ENCODE measurements at places on chromosomes 3 and 15. TPM values are rescaled to one million over a fixed set of nuclear protein-coding genes. Genes with fewer than 3 reads are reported as not detected.

GRCh38 chr3:177960722-177961121 lies 575.5 kb upstream of the KCNMB2 start:
- no peak overlapping the region for H3K27ac ChIP-seq
- H3K4me1 ChIP-seq, result peaks cover 4% of the 10 kb centered on the region
- H3K27me3 ChIP-seq, result no peaks in the 10 kb centered on the region
- no peak for DNase-seq

DNA sequence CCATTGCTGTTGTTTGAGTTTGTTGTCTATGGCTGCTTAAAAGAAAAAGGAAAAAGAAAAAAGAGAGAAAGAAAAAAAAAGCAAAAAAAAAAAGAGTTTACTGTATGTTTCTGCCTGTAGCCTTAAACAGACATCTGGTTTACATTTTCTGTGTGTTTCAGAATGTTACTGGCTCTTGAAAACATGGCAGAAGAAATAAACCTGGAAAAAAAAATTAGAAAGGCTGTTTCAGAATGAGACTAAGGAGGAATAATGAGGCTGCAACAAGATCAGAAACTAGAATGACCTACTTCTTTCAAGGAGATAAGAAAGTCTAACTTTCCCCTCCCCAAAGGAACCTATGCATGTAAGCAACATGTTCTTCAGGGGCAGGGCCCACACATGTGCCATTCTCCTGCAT lies 292.1 kb downstream of the DIPK2A start:
- H3K27ac ChIP-seq, result peak overlapping the region; percentile 48
- no peaks in the 10 kb centered on the region for H3K27me3 ChIP-seq
- DNase-seq, result no peak
- H3K4me3 ChIP-seq, result no peak overlapping the region
- H3K36me3 ChIP-seq, result no peaks in the 10 kb centered on the region

- no peak overlapping the region for H3K27ac ChIP-seq
- H3K4me3 ChIP-seq, result no peak overlapping the region
- no peaks in the 10 kb centered on the region for H3K4me1 ChIP-seq
- no peaks in the 10 kb centered on the region for H3K27me3 ChIP-seq
- no peak for DNase-seq
- no peaks in the 10 kb centered on the region for H3K36me3 ChIP-seq
Observed at GRCh38 chr3:121529308-121529707, 16.5 kb downstream of the POLQ start.

GRCh38 chr3:98532709-98533571 lies 1.2 kb downstream of the GPR15 start:
- peaks cover 74% of the 10 kb centered on the region for H3K27me3 ChIP-seq
- no peak overlapping the region for H3K4me3 ChIP-seq
- no peak for DNase-seq
- H3K27ac ChIP-seq, result no peak overlapping the region

- H3K27ac ChIP-seq, result no peak overlapping the region
- H3K27me3 ChIP-seq, result no peaks in the 10 kb centered on the region
- H3K36me3 ChIP-seq, result peaks cover 3% of the 10 kb centered on the region
- no peak overlapping the region for H3K4me3 ChIP-seq
Observed at GRCh38 chr15:28994142-28994830, 108.5 kb downstream of the APBA2 start.

GRCh38 chr3:38085311-38085942 lies 46.4 kb downstream of the DLEC1 start:
- no peaks in the 10 kb centered on the region for H3K4me1 ChIP-seq
- no peak overlapping the region for H3K4me3 ChIP-seq
- DNase-seq, result no peak
- no peak overlapping the region for H3K27ac ChIP-seq
- no peaks in the 10 kb centered on the region for H3K36me3 ChIP-seq
- H3K27me3 ChIP-seq, result no peaks in the 10 kb centered on the region

- peak; percentile 75 for DNase-seq
- H3K4me1 ChIP-seq, result peaks cover 41% of the 10 kb centered on the region
- no peaks in the 10 kb centered on the region for H3K27me3 ChIP-seq
- H3K36me3 ChIP-seq, result peaks cover 6% of the 10 kb centered on the region
Observed at GRCh38 chr3:39104961-39105686, 2.3 kb downstream of the GORASP1 start.

GRCh38 chr3:195761567-195762248 lies 40.9 kb downstream of the MUC20 start:
- H3K4me1 ChIP-seq, result no peaks in the 10 kb centered on the region
- peaks cover 25% of the 10 kb centered on the region for H3K27me3 ChIP-seq
- no peak overlapping the region for H3K27ac ChIP-seq
- DNase-seq, result no peak

DNA sequence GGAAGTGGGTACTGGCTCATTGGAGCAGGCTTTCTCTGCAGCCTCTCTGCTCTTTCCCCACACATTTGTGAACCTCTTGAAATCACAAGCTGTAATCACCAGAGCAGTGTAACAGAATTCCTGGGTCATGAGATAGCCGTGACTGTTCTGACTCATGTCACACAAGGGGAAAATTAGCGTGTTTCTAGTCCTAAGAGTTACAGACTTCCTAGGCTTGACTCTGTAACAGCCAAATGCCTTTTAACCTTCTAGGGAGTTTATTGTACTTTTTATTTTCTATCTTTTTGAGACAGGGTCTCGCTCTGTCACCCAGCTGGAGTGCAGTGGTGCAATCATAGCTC lies 54.7 kb upstream of the TRAK1 start:
- no peak overlapping the region for H3K4me3 ChIP-seq
- H3K4me1 ChIP-seq, result peaks cover 61% of the 10 kb centered on the region
- DNase-seq, result no peak

- no peaks in the 10 kb centered on the region for H3K27me3 ChIP-seq
- no peak overlapping the region for H3K27ac ChIP-seq
Observed at GRCh38 chr3:115141033-115141757, 5.9 kb downstream of the ZBTB20 start.

DNA sequence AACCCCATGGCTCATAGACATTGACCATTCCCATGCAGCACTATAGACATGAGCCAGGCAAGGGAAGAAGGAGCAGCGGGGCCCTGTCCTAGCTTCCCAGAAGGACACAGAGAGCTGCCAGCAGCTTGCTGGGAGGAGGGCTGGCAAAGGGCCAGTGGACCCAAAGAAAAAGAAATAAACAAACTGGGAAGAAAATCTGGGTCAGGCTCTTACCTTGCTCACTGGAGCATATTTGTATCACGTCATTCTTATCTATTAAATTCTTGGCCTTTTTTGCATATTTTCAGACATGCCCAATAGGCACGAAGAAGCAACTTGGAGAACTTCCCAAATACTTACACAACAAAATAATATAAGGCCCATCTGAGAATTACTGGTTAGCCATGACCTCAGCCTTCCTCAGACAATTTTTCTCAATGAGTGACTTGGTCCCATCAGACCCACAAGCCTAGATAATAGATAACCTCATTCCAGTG lies 28.4 kb downstream of the RASGRP1 start:
- H3K4me1 ChIP-seq, result peaks cover 5% of the 10 kb centered on the region
- H3K27ac ChIP-seq, result no peak overlapping the region
- no peaks in the 10 kb centered on the region for H3K36me3 ChIP-seq
- H3K4me3 ChIP-seq, result no peak overlapping the region
- peaks cover 6% of the 10 kb centered on the region for H3K27me3 ChIP-seq

GRCh38 chr15:76648732-76649444 lies 256.3 kb downstream of the SCAPER start:
- H3K27ac ChIP-seq, result no peak overlapping the region
- H3K4me1 ChIP-seq, result peaks cover 11% of the 10 kb centered on the region
- DNase-seq, result no peak
- no peak overlapping the region for H3K4me3 ChIP-seq

GRCh38 chr3:60829058-60829457 lies 422.2 kb downstream of the FHIT start:
- H3K36me3 ChIP-seq, result no peaks in the 10 kb centered on the region
- DNase-seq, result no peak
- H3K4me1 ChIP-seq, result no peaks in the 10 kb centered on the region
- no peak overlapping the region for H3K27ac ChIP-seq
- peaks cover 21% of the 10 kb centered on the region for H3K27me3 ChIP-seq

DNA sequence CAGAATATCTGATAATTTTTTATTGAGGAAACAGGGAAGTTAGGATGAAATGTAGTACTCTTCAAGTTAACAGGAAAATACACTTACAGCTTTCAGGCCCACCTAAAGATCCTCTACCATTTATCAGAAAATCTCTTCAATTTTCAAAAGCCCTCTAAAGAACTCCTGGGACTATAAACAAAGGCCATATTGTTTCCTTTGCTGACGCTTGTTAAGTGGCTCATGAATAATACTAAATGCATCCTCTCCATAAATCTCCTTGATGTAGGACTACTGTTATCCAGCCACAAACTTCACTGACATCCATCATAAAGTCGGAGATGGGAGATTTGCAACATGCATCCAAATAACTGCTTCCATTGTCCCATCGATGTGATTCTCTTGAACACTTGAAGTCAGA lies 326.5 kb downstream of the ZIC1 start:
- H3K27ac ChIP-seq, result no peak overlapping the region
- H3K36me3 ChIP-seq, result no peaks in the 10 kb centered on the region
- peaks cover 11% of the 10 kb centered on the region for H3K4me1 ChIP-seq
- H3K27me3 ChIP-seq, result no peaks in the 10 kb centered on the region
- H3K4me3 ChIP-seq, result no peak overlapping the region
- no peak for DNase-seq

DNA sequence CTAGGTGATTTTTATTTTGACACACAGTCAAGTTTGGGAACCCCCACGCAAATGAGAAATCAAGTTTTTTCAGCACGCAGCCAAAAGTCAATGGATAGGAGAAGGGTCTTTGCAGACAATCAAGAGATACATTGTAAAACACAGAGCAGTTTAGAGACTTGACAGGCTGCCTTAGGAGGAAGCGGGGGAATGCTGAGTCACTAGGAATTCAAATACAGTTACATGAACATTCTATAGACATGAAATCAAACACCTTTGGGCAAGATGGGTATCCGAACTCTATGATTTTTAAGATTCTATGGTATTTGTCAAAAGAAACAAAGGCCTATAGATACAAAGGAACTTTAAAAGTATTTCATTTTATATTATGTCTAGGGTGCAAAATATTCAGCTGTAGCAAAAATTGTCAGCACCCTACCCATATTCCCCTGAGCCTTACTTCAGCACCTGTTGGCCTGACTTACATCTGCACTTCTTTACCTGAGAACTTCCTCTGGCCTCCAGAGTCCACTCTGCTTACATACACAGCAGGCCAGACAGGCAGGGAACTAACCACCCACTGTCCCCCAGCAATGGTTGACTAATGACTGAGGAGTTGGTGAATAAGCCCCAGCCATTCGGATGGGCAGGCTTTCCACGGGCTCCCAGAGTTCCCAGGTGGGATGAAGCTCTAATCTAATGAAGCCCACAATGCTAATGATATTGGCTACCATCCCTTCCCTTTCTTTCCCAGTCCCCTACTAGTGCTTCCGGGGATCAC lies 289.3 kb upstream of the RORA start:
- no peaks in the 10 kb centered on the region for H3K27me3 ChIP-seq
- DNase-seq, result no peak
- no peaks in the 10 kb centered on the region for H3K4me1 ChIP-seq
- no peaks in the 10 kb centered on the region for H3K36me3 ChIP-seq
- H3K4me3 ChIP-seq, result no peak overlapping the region

- H3K4me3 ChIP-seq, result no peak overlapping the region
- DNase-seq, result no peak
- peaks cover 8% of the 10 kb centered on the region for H3K4me1 ChIP-seq
- H3K27ac ChIP-seq, result no peak overlapping the region
- peaks cover 2% of the 10 kb centered on the region for H3K36me3 ChIP-seq
Observed at GRCh38 chr3:4546346-4547178, 53.4 kb downstream of the ITPR1 start.

GRCh38 chr3:31695280-31696008 lies 162.7 kb downstream of the STT3B start:
- H3K4me1 ChIP-seq, result peaks cover 10% of the 10 kb centered on the region
- no peak overlapping the region for H3K4me3 ChIP-seq
- H3K27ac ChIP-seq, result no peak overlapping the region
- no peaks in the 10 kb centered on the region for H3K27me3 ChIP-seq
- no peak for DNase-seq
- peaks cover 4% of the 10 kb centered on the region for H3K36me3 ChIP-seq

GRCh38 chr3:117059067-117059955 lies 349.7 kb downstream of the TUSC7 start:
- no peak for DNase-seq
- H3K36me3 ChIP-seq, result no peaks in the 10 kb centered on the region
- H3K27ac ChIP-seq, result no peak overlapping the region

- H3K4me3 ChIP-seq, result no peak overlapping the region
- H3K27me3 ChIP-seq, result no peaks in the 10 kb centered on the region
- peaks cover 15% of the 10 kb centered on the region for H3K4me1 ChIP-seq
- no peak for DNase-seq
Observed at GRCh38 chr3:45103334-45103733, 42.8 kb downstream of the CDCP1 start.

DNA sequence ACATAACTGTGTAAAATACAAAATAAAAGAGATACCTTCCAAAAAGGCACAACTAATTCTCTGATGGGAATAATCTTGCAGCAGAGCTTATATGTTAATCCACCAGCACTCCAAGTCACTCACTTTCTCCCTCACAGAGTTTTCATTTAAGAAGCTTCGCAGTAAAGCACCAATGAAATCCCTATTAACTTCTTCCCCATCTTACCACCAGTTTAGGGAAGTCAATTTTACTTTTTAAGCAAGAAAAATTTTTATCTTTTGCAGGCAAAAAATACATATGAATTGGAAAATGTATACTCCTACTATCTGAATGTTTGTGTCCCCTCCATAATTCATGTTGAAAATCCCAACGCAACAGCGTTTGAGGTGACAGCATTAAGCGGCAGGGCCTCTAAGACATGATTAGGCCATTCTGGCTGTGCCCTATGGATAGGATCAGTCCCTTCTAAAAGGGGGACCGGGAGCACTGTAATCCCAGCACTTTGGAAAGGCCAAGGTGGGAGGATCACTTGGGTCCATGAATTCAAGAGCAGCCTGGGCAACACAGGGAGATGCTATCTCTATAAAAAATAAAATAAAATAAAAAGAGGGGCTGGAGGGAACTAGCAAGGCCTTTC lies 435.8 kb downstream of the SHQ1 start:
- peaks cover 60% of the 10 kb centered on the region for H3K4me1 ChIP-seq
- H3K27me3 ChIP-seq, result no peaks in the 10 kb centered on the region
- no peak for DNase-seq
- no peak overlapping the region for H3K27ac ChIP-seq
- H3K4me3 ChIP-seq, result no peak overlapping the region

- no peaks in the 10 kb centered on the region for H3K27me3 ChIP-seq
- peak overlapping the region; percentile 94 for H3K4me3 ChIP-seq
- peak overlapping the region; percentile 100 for H3K27ac ChIP-seq
- H3K4me1 ChIP-seq, result peaks cover 64% of the 10 kb centered on the region
- H3K36me3 ChIP-seq, result peaks cover 46% of the 10 kb centered on the region
Observed at GRCh38 chr15:92902737-92903593, 2.8 kb downstream of the CHD2 start.

- H3K4me3 ChIP-seq, result no peak overlapping the region
- peak overlapping the region; percentile 33 for H3K27ac ChIP-seq
- H3K27me3 ChIP-seq, result no peaks in the 10 kb centered on the region
- peaks cover 28% of the 10 kb centered on the region for H3K4me1 ChIP-seq
- no peaks in the 10 kb centered on the region for H3K36me3 ChIP-seq
- no peak for DNase-seq
Observed at GRCh38 chr3:107366766-107367165, 10.5 kb upstream of the CCDC54 start.

GRCh38 chr15:34993877-34994276 lies 5.8 kb upstream of the ZNF770 start:
- H3K4me1 ChIP-seq, result peaks cover 1% of the 10 kb centered on the region
- no peak for DNase-seq
- H3K36me3 ChIP-seq, result no peaks in the 10 kb centered on the region
- H3K27ac ChIP-seq, result no peak overlapping the region

GRCh38 chr15:52710050-52710707 lies 31.0 kb upstream of the ATOSA start:
- no peak overlapping the region for H3K4me3 ChIP-seq
- H3K27ac ChIP-seq, result no peak overlapping the region
- no peaks in the 10 kb centered on the region for H3K4me1 ChIP-seq
- peaks cover 34% of the 10 kb centered on the region for H3K27me3 ChIP-seq

Gene SLC49A4
- total RNA-seq, result 17.1 TPM

Gene SCAMP5
- 24.1 TPM for total RNA-seq

Gene ACP3
- not detected for total RNA-seq

Gene PRSS50
- total RNA-seq, result not detected

Gene DZIP1L
- 21.9 TPM for total RNA-seq

Gene KLF13
- total RNA-seq, result 54.5 TPM

Data from osteocyte (in vitro differentiated cells).